Stimulated activated CD4-positive, alpha-beta T cell treated with anti-CD3 and anti-CD28 coated beads, TNF-alpha, amount 100 ng/mL, for 1 hour (primary cell): ENCODE measurements at places on chromosomes 11 and 22.

DNA sequence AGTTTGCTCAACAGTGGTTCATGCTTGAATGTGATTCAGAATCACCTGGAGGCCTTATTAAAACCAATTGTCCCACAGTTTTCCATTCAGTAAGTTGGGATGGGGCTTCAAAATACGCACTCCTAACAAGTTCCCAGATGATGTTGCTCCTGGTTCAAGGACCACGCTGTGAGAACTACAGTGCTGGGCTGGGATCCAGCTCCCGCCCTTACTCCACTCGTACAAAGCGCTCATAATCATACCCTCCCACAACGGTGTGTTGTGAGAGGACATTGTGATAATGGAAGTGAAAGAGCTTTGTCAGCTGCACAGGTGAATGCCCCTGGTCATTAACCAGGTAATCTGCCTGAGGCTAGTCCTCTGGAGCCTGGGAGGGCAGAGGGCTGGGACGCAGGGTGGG, 1.3 kb upstream of the CD82 start:
- DNase-seq = no peak

DNA sequence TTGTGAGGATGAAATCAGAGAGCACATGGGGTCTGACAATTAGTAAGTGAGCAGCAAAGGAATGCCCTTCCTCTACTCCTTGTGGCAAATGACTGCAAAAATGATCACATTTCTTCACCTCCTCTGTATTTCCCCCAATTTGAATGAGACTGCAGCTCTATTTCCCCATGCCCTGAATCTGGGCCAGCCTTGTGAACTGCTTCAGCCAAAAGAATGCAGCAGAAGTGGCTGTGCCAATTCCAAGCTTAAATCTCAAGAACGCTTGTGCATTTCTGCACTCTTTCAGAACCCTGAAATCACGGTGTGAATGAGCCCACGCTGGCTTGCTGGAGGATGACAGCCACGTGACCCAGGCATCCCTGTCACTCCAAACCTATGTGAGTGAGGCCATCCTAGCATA, 9.9 kb downstream of the SLC43A3 start:
- DNase-seq = no peak

DNA sequence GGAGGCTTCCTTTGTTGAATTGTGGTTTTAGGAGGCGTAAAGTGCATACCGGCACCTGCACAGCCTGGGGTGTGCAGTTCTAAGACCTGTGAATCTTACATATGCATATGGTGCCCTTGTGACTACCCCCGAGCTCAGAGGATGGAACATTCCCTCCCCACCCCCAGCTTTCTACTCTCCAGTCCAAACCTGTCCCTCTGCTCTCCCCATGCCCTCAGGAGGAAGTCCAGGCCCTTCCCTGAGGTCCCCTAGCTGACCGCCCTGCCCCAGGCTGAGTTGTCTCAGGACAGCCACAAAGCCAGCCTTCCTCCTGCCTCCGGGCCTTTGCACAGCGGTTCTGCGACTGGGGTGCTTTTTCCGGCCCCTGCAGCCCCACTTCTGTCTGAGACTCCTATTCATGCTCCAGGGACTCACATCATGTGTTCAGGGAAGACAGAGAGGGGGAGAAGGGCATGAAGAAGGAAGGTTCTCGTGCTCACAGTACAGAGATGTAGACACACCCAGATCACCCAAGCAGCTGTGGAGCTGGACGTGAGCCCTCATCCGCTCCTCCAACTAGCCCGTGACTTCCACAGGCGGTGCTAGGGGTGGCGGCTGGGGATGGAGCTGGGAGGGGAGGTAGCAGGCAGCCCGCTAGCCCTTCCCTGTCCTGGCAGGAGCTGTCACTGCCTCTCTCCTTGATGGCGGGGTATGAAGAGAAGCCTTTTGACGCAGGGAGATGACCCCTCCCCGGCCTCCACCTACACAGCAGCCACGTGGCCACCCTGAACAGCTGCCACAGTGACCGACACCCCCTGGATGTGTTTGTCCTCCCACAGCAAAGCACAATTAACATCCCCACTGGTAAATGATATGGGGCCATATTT, 50.8 kb downstream of the FLRT1 start:
- no peak for DNase-seq

DNA sequence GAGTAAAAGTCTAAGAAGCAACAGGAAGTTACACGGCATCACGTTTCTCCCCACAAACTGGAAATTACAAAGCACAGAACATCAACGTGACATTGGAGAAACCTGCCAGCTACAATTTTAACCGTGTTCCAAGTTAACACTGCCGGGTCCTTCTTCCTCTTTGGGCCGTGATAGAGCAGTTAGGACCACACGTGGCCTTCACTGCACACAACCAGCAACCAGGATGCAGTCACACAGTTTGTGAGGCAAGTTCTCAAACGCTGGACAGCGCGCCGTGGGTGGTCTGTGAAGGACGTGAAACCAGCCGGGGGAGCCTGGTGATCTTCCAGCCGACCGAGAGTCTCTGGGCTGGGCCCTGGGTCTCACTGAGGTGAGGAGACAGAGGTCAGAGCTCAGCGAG, 14.6 kb downstream of the C11orf21 start:
- DNase-seq = no peak

GRCh38 chr11:124886476-124886875, 11.2 kb downstream of the ROBO4 start:
- DNase-seq = no peak

DNA sequence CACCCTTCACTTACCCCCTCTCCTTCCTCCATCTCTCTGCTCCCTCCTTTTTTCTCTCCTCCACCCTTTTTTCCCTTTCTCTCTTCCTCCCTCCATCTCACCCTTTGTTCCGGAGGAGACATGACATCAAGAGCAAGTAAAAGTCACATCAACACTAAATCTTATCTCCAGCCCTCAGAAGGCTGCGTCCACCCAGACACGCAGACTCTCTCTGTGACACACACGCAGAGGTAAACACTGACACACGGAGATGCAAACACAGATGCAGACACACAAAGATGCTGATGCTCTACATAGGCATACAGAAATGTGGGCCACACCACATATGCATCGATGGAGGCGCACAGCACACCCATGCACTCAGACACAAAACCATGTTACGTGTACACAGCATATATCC, 27.0 kb downstream of the NRXN2 start:
- no peak for DNase-seq

- DNase-seq = no peak
These were observed 42.8 kb downstream of the EXT2 start for GRCh38 chr11:44138286-44138685.

GRCh38 chr22:38040953-38041759, 16.0 kb upstream of the PICK1 start:
- no peak for DNase-seq

GRCh38 chr11:61345170-61345610, 12.2 kb downstream of the TKFC start:
- no peak for DNase-seq

- no peak for DNase-seq
These were observed 457.7 kb downstream of the BRD1 start for GRCh38 chr22:49369726-49370626.

DNA sequence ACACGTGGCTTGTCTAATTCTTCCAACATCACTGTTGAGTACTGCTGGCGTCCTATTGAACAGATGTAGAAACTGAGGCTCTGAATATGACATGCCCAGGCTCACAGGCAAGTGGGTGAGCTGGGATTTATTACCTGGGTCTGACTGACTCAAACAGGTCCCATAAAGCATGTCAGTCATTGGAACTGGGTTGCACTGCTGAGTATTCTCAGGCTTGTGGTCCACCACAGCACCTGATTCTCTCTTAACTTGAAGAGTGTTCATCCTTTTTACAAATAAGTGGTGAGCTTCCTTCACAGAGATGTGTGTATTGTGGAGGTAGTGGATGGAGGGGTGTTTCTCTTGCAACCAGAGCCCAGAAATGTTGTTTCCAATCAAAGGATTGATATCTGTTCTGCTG, 44.5 kb downstream of the SC5D start:
- no peak for DNase-seq

GRCh38 chr11:2703363-2704141, 3.8 kb upstream of the KCNQ1OT1 start:
- DNase-seq = no peak

DNA sequence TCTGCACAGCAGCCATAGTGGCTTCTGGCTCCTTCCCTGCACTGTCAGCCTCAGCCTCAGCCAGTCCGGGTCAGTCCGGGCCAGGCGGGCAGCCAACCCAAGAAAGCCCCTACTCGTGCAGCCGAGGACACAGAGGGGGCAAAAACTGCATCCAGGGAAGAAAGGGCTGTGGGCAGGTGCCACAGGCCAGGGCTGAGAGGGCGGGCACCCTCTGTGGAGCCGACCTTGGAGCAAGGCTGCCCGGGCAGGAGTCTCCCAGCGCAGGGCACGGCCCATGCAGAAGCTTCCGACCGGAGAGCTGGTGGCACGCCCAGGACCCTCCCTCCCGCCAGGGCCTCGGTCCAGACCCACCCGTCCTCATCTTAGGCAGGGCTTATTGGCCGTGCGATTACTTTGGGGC, 10.5 kb upstream of the TH start:
- no peak for DNase-seq

DNA sequence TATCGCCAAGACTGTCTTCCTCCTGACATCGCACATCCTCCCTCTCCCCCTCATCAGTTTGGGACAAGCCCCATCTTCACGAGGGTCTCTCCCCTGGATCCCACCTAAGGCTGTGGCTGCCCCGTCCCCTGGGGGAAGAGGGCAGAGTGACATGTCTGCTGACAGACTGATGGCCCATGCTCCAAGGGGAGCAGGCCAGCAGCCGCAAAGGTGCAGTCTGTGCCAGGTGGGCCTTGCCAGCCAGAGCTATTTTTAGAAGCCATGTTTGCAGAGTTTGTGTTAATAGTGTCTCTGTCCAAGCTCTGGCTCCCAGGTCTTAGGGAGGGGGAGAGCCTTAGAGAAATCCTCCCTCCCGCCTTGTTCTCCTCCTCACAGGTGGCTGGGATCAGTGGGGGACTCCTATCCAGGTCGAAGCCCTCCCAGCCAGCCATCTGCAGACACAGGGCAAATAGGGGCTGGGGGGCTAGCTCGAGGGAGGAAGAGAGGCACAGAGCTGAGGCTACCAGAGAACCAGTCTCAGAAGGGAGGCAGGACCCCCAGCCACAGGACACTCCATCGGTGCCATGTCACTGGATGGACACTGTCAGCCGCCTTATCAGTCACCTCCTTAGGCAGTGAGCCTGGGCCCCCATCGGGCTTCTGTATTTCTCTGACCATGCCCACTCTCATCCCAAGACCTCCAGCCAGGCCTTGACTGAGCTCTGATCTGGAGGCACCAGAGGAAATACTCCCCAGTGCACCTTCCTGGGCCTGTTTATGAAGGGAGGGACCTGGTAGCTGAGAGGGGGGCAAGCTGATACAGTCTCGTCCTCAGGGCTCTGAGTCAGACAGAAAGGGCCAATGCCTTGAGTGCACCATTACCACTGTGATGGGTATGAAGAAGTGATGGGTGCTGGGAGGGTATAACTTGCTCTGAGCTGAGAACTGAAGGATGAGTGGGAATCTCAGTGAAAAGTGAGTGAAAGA, 49.3 kb downstream of the CHRDL2 start:
- DNase-seq = no peak

DNA sequence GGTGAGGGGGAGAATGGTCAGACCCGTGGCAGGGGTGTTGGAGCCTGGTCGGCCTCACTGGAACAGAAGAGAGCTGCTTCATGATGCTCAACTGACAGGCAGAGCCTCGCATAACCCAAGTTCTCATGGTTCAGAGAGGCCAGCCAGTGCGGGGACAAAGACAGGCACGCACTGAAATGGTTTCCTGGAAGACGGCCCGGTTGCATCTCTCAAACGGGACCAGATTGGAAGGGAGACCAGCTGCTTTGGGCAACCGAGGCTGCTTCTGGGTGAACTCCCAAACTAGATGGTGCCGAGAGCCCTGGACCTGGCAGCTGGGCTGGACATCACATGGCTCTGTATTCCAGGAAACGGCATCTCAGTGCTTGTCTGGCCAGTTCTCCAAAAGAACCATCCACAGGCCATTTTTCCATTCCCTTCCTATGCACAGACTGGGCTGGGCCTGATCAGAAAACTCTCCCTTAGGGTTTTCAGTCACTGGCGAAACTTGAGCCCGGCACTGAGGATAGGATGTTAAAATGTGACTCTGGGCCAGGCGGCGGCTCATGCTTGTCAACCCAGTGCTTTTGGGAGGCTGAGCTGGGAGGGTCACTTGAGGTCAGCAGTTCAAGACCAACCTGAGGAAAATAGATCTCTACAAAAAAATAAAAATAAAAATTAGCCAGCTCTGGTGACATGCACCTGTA, 80.1 kb upstream of the PRODH start:
- no peak for DNase-seq

GRCh38 chr11:35077709-35078469, 61.1 kb upstream of the CD44 start:
- DNase-seq = no peak

- DNase-seq = no peak
These were observed 286.9 kb upstream of the PITPNB start for GRCh38 chr22:28205926-28206325.

DNA sequence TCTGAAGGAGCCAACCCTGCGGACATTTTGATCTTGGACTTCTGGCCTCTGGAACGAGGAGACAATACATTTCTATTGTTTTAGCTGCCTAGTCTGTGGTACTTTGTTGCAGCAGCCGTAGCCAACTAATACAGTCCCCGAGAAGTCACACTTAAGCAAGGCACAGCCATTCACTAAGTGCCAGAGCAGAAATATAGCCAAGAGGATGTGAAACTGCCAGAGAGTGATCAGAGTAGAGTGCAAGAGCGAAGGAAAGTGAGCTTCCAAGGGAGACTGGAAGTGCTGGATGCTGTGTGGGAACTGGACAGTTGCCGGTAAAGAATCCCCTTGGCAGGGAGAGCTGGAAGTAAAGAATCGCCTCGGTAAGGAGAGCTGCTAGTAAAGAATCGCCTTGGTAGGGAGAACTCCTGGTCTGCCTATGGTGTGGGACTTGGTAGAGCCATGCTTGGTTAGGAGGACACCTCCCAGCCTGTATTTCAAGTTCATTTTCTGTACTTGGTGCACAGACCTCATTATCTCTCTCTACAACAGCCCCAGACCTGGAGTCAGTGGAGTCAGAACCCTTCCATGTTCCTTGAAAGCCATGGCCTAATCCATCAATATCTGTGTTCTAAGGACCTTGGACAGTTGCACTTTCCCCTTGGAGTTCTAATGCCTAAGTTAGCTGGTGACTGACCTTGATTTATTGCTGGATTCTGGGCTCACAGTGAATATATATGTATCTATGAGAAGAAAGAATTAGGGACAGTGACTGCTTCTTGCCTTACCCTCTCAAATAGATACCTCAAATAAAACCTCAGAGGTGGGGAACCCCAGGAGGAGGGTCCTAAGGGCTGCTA, 162.1 kb downstream of the LDLRAD3 start:
- no peak for DNase-seq

GRCh38 chr11:72228844-72229231, 4.3 kb downstream of the INPPL1 start:
- DNase-seq = no peak

GRCh38 chr11:123806249-123806648, at the start of gene OR6M1:
TSS of gene OR6M1 (minus strand) at chr11:123806349. CDS start at chr11:123806349, 0 bp downstream.
- DNase-seq = no peak
